Colonic mucosa (tissue), 4 donors: ENCODE measurements at places on chromosomes 5 and 9. TPM values are rescaled to one million over a fixed set of nuclear protein-coding genes. Genes with fewer than 3 reads are reported as not detected.

- no peak for DNase-seq
Measured at GRCh38 chr5:82924226-82925060, 152.8 kb downstream of the TMEM167A start.

GRCh38 chr9:123445116-123445515, 89.1 kb downstream of the CRB2 start:
- DNase-seq: no peak

DNA sequence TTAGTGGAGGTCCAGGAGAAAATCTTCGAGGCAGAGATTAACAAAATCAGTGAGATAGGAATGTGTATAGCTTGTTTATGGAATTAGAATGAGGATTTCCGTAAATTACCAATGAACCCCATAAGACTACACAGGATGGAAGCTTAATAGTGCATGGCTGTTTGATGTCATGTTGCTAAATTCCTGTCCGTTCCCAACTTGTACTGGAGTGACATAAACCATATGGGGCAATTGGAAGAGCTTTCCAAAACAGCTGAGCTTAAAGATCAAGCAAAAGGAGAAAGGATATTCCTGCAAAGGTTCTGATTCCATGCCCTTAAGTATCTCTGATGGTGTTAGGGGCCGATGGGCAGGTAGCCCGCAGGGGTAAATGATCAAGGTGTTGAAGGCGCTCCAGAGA, 17.4 kb downstream of the GLE1 start:
- no peak for DNase-seq

GRCh38 chr5:176388003-176388443, 375 bp downstream of the NOP16 start:
- DNase-seq: no peak

SOX30 gene
- 0.08 TPM for total RNA-seq

DNA sequence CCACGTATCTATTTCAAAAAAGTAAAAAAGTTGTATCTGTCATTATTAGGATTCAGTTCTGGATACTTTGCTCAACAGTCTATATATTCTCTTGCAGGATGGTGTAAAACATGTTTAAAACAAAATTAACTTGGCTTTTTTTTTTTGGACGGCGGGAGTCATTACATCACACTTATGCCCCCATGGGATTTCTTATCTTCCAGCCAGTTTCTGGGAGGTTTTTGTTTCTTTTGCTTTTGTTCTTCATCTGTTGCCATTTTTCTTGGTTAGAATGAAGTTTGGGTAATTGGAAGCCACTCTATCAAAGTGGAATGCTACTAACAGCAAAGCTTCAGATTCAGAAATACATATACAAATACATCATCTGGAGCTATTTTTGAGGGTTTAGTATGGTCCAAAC, 1.8 kb upstream of the STARD4 start:
- DNase-seq: no peak

- no peak for DNase-seq
Measured at GRCh38 chr9:136939996-136940525, 4.5 kb downstream of the FBXW5 start.

DNA sequence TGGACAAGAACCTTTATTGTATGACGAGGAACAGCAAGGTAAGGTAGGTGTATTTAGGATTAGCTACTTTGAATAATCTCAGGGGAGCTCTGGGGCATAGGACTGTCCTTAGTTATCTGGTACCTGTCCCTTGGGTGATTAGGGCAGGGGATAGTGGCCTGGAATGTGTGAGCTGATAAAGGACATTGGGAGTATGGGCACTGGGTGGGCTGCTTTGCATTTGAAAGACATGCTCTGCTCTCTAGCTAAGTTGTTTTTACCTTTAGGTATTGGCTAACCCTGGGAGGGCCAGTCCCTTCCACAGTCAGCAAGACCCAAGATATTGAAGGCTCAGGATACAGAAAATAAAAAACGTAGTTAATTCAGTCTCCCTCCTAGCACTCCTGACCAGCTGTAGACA, 282.8 kb upstream of the C9orf72 start:
- no peak for DNase-seq
